ENCODE measurements at places on chromosomes 1 and 21. TPM values are rescaled to one million over a fixed set of nuclear protein-coding genes. Genes with fewer than 3 reads are reported as not detected.
A peak's percentile ranks its signal among the peaks of the same experiment; 100 is the strongest.

The BARHL2 gene
- total RNA-seq = not detected

The SPOCD1 gene
- total RNA-seq = 0.68 TPM

The KRTAP13-4 gene
- total RNA-seq = not detected

The SH3BGR gene
- not detected for total RNA-seq

GRCh38 chr1:109613361-109614147 is 5.9 kb downstream of the GNAT2 start:
- H3K27me3 ChIP-seq = no peaks in the 10 kb centered on the region
- H3K27ac ChIP-seq = no peak overlapping the region
- no peak for DNase-seq

DNA sequence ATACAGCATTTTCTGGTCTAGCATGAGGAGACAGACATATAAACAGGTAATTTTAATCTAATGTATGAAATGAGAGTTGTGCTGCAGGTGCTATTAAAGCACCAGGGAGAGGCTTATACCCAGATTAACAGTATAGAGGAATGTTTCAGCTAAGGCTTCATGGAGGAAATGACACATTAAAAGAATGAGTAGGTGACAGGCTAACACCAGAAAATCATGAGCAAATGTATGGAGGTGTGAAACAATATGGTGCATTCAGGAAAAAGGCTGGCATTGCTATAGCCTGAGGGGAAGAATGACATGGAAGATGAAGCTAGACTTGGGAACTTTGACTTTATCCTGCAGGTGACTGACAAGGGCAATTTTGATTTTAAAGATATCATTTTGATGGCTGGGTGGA is 7.0 kb downstream of the ARPC5 start:
- peaks cover 68% of the 10 kb centered on the region for H3K36me3 ChIP-seq
- no peaks in the 10 kb centered on the region for H3K27me3 ChIP-seq

DNA sequence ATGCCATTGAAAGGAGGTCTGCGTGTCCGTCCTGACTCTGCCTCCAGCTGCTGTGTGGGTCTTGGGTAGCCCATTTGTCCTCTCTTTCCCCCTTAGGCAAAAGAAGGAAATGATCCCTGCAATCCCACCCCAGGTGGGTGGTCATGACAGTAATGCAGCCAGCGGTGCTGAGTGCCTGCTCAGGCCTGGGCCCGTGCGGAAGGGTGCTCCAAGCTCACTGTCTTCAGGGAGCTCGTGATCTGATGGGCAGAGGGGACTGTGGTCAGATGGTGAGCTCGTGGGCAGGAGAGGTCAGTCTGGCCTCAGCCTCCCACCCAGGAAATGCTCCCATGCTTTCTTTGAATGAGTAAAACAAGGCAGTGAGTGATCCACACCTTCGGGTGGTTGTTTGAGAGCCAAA is 35.3 kb upstream of the TTC4 start:
- no peak for DNase-seq
- H3K4me1 ChIP-seq = no peaks in the 10 kb centered on the region
- H3K27me3 ChIP-seq = no peaks in the 10 kb centered on the region
- no peak overlapping the region for H3K4me3 ChIP-seq

- H3K4me1 ChIP-seq = peaks cover 58% of the 10 kb centered on the region
- DNase-seq = no peak
- no peaks in the 10 kb centered on the region for H3K27me3 ChIP-seq
- no peaks in the 10 kb centered on the region for H3K36me3 ChIP-seq
Measured at GRCh38 chr1:28926629-28927265, 12.4 kb downstream of the EPB41 start.

GRCh38 chr1:27011976-27012563 is 580 bp downstream of the TENT5B start:
- no peak overlapping the region for H3K27ac ChIP-seq
- peak; percentile 38 for DNase-seq
- H3K4me3 ChIP-seq = no peak overlapping the region

DNA sequence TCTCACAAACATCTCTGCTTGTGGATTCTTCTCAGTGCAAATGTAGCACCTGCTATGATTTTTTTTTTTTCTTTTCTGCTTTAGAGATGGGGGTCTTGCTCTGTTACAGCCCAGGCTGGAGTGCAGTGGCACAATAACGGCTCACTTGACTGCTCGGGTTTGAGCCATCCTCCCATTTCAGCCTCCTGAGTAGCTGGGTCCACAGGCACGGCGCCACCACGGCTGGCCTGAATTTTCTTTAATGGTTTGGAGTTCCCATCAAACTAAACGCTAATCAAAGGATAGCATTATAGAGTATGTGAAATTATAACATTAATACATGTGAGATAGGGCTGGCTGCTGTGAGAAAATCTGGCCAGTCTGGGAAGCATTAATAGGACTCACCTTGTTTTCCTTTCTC is 7.2 kb upstream of the PTGER3 start:
- peaks cover 1% of the 10 kb centered on the region for H3K27me3 ChIP-seq
- no peaks in the 10 kb centered on the region for H3K4me1 ChIP-seq
- no peak overlapping the region for H3K27ac ChIP-seq
- peaks cover 21% of the 10 kb centered on the region for H3K36me3 ChIP-seq
- DNase-seq = no peak
- no peak overlapping the region for H3K4me3 ChIP-seq

- H3K36me3 ChIP-seq = no peaks in the 10 kb centered on the region
- no peak overlapping the region for H3K27ac ChIP-seq
- H3K27me3 ChIP-seq = no peaks in the 10 kb centered on the region
Measured at GRCh38 chr1:179774000-179774399, 30.9 kb downstream of the FAM163A start.

DNA sequence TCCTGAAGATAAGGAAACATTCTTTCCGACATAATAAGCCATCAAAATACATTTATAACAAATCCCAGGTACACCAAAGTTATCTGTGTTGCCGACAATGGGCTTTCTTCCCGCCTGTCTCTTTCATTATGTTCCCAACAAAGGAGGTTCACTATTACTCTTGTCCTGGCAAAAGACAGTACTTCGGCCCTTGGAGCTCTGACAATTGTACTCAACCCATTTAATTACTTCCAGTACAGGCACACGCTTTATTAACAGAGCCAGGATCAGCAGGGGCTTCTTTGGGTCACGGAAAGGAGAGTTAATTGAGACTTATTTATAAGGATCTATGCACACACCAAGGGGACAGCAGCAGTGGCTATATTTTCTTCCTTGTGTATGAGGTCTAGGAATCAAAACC is 46.6 kb upstream of the DUSP10 start:
- no peaks in the 10 kb centered on the region for H3K36me3 ChIP-seq
- no peak overlapping the region for H3K4me3 ChIP-seq
- no peak for DNase-seq
- H3K4me1 ChIP-seq = peaks cover 19% of the 10 kb centered on the region

GRCh38 chr1:81690676-81691453 is 109.9 kb upstream of the ADGRL2 start:
- no peak overlapping the region for H3K27ac ChIP-seq
- no peaks in the 10 kb centered on the region for H3K36me3 ChIP-seq
- DNase-seq = no peak

- no peaks in the 10 kb centered on the region for H3K27me3 ChIP-seq
- no peaks in the 10 kb centered on the region for H3K4me1 ChIP-seq
- DNase-seq = no peak
- H3K36me3 ChIP-seq = no peaks in the 10 kb centered on the region
- no peak overlapping the region for H3K27ac ChIP-seq
Measured at GRCh38 chr21:15309721-15310120, 244.9 kb upstream of the NRIP1 start.

GRCh38 chr1:4428711-4429110 is 225.7 kb upstream of the AJAP1 start:
- no peaks in the 10 kb centered on the region for H3K27me3 ChIP-seq
- no peaks in the 10 kb centered on the region for H3K4me1 ChIP-seq
- H3K36me3 ChIP-seq = no peaks in the 10 kb centered on the region
- no peak for DNase-seq

Data from natural killer cell (primary cell).